ENCODE measurements at places on chromosomes 1 and 21.

DNA sequence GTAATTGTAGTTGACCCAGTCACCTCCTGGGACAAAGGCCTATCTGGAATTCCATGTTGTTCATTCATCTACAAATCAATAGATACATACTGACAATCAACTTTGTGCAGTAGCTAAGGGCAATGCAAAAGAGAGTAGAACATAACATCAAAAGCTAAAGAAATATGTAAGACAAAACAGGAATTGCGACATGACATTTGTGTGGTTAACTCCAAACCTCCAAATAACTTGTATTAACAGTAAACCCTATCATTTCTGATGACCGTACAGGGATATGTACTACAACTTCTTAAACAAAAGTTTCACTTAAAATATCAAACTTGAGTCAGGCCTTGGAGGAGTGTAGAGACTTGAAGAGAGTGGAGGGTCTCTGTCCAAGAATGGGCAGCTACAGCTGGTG is 317.6 kb downstream of the SPATA17 start:
- no peak for DNase-seq

DNA sequence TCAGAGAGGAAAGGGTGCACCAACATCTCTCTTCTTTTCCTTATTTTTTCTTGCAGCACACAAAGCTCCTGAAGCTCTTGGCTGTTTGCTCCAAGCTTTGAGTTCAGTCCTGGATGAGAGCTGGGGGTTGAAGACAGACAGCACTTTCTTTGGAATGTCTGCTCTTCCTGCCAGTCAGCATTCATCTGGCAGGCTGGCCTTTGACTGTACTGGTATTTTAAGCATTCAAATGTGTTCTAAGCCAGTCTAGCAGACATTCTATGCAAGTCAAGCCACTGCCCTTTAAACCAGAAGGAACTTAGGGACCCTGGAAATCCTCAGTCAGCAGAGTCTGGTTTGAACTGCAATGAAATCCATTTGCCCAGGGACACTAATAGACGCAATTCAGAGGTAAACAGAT is 45.0 kb downstream of the XCL1 start:
- DNase-seq = no peak

GRCh38 chr1:29123053-29123886 is 433 bp downstream of the TMEM200B start:
- no peak for DNase-seq

GRCh38 chr1:93323185-93323820 is 22.4 kb upstream of the DR1 start:
- DNase-seq = no peak

DNA sequence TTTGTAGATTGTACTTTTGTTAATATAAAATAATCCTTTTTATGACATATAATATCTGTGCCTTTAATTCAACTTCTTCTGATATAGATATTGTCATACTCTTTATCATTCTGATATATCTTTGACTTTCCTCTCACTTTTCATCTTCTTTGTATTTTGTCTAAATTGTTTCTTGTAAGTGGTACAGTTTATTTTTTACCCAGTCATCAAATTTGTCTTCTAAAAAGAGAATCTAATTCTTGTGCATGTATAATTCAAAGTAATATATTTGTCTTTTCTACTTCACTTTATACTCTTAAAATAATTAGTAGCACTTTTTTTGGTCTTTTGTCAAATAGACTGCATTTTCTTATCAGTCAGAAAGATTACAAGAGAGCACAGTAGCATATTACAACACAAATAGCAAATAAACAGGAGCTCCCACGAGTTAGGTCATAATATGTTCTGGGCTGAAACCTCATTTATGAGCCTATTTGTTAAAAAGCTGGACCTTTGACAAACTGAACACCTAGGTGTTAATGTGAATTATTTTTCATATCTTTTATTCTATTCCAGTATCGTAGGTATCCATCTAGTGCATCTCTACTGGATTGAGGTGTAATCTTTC is 379.7 kb upstream of the B3GALT2 start:
- DNase-seq = no peak

GRCh38 chr21:40054403-40054802 is 187.2 kb downstream of the PCP4 start:
- no peak for DNase-seq

DNA sequence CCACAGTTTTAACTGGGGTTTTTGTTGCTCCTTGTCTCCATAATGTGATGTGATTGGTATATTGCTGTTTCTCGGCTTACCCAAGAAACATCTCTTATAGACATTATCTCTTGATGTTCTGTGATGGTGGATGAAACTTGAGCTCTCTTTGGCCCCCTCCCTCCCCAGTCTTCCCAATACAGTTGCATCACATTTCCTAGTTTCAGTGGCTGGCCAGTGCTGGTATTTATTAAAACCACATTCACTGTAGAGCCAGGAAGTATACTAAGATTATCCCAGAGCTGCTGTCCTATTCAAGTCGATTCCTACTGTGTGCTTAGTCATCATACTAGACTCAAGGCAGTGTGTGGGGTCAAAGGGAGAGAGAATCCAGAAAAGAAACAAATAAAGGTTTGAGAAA is 244.4 kb downstream of the KAZN start:
- no peak for DNase-seq

- no peak for DNase-seq
These were observed 560 bp upstream of the CSDE1 start for GRCh38 chr1:114758256-114758832.

Measured in forelimb muscle (tissue), 1 donor.